Foreskin melanocyte (primary cell): ENCODE measurements at places on chromosomes 1 and 21.
A peak's percentile ranks its signal among the peaks of the same experiment; 100 is the strongest.

GRCh38 chr1:64956733-64957441 lies 9.5 kb downstream of the JAK1 start:
- no peak for DNase-seq

GRCh38 chr1:104745875-104746274 lies 996.2 kb downstream of the AMY1C start:
- no peak for DNase-seq

GRCh38 chr1:224259986-224260385 lies 70.0 kb downstream of the NVL start:
- DNase-seq: no peak

GRCh38 chr1:77382366-77382765 lies 100.5 kb downstream of the AK5 start:
- DNase-seq: no peak

DNA sequence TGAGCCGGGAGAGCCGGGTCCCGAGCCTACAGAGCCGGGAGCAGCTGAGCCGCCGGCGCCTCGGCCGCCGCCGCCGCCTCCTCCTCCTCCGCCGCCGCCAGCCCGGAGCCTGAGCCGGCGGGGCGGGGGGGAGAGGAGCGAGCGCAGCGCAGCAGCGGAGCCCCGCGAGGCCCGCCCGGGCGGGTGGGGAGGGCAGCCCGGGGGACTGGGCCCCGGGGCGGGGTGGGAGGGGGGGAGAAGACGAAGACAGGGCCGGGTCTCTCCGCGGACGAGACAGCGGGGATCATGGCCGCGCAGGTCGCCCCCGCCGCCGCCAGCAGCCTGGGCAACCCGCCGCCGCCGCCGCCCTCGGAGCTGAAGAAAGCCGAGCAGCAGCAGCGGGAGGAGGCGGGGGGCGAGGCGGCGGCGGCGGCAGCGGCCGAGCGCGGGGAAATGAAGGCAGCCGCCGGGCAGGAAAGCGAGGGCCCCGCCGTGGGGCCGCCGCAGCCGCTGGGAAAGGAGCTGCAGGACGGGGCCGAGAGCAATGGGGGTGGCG lies 371 bp downstream of the ARID1A start:
- no peak for DNase-seq

DNA sequence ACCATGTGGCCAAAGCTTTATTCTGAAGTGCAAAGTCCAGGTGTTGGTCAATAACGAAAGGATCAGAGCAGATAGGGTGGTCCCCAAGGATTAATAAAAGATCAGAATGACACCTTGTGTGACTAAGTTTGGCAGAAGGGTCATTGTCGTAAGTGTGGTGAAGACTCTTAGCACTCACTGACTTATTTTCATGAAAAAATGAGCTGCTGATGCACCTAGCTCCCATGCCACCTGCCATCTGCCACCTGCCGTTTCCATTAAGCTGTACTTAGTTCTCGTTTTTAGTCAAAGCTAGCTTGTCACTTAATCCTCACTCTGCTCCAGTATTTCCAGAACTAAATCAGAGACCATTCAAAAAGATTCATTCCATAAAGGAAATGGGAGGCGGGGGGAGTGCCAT lies 112.6 kb downstream of the SEC16B start:
- DNase-seq: no peak

- DNase-seq: no peak
Measured at GRCh38 chr1:94101613-94102525, 19.1 kb downstream of the ABCA4 start.

GRCh38 chr1:181608948-181609347 lies 125.6 kb downstream of the CACNA1E start:
- DNase-seq: no peak

- DNase-seq: no peak
Measured at GRCh38 chr1:243312952-243313634, 57.3 kb downstream of the SDCCAG8 start.

DNA sequence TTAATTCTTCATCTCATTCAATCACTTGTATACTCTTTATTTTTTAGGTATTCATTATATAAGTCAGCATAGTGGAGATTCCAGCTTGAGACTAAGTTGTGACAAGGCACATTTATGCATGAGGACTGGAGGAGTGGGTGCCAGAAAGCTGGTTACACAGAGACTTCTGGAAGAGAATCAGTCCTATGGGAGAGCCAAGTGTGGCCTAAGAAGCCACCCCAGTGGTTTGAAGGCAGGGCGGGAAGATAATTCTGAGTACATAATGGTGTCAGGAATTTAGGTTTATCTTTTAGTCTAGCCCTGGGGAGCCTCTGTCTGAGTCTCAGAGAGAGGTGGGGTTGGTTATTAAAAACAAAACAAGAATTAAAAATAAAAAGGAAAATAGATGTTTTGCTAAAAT lies 83.0 kb downstream of the SPAG17 start:
- DNase-seq: no peak

DNA sequence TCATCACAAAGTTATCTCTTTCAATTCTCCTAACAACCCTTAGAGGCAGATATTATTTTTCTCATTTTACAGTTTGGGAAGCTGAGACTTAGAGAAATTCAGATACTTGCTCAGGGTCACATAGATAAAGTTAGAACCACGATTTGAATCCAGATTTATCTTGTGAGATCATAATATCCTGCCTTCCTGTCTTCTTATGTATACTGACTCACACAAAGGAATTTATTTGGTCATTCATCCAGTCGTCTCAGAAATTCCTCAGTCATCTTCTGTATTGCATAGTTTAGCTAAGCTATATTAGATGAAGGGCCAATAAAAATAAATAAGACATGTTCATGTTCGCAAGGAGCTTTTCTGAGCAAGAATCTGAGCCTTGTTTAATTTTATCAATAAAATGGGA lies 35.8 kb upstream of the RUNX1 start:
- peak; percentile 66 for DNase-seq

DNA sequence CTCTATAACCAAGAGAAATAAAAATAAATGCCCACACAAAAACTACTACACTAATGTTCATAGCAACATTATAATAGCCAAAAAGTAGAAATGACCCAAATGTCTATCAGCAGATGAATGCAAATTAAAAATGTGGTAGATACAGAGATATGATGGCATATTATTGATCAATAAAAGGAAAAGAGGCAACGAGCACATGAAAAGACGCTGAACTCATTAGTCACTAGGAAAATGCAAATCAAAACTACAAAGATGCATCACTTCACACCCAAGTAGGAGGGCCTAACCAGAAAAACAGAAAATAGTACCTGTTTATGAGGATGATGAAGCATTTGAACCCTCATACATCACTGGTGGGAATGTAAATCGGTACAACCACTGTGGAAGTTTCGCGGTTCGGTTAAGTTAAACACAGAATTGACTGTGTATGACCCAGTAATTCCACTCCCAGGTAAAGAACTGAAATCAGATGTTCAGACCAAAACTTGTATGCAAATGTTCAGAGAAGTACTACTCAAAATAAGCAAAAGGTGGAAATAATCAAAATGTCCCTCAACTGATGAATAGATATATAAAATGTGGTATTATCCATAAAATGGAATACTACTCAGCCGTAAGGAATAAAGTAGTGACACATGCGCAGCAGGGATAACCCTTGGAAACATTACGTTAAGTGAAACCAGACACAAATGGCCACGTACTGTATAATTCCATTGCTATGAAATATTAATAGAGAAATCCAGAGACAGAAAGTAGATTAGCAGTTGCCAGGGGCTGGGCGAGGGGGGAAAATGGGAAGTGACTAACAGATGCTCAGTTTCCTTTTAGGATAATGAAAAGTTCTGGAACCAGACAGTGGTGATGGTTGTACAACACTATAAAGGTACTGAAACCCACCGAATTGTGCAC lies 3.1 kb downstream of the USP48 start:
- DNase-seq: no peak

DNA sequence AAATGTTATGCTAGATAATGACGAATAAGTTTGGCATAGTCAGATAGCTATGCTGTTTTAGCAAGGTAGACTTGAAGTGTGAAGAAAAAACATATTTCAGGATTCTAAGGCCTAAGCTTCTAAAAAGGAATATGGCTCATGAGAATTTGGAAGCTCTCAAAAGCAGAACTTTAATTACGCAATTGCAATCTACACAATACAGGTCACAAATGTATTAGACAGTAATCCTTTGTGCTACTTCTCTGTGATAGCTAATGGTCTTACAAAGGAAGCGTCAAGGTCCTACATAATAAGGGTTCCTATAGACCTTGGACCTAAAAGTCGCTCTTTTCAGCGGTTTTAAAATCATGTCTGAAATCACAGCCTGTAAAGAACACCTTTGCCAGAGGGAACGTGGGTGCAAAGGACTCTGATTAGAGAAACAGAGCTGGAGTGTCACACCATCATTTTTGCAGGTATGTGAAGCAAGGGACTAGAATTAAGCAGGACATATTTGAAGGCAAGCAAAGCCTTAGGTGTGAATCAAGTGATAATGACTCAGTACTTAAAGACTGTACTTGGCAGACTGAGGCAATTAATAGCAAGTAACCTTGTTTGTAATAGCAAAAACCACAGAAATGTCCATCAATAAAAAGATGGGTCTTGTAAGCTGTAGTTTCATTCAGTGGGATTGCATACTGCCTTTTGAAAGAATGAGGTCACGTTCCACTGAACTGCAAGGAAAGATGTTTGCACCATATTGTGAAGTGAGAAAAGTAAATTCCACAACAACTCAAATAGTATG lies 420.2 kb downstream of the KCTD3 start:
- DNase-seq: no peak

GRCh38 chr1:36051821-36052220 lies 32.1 kb upstream of the TEKT2 start:
- no peak for DNase-seq

DNA sequence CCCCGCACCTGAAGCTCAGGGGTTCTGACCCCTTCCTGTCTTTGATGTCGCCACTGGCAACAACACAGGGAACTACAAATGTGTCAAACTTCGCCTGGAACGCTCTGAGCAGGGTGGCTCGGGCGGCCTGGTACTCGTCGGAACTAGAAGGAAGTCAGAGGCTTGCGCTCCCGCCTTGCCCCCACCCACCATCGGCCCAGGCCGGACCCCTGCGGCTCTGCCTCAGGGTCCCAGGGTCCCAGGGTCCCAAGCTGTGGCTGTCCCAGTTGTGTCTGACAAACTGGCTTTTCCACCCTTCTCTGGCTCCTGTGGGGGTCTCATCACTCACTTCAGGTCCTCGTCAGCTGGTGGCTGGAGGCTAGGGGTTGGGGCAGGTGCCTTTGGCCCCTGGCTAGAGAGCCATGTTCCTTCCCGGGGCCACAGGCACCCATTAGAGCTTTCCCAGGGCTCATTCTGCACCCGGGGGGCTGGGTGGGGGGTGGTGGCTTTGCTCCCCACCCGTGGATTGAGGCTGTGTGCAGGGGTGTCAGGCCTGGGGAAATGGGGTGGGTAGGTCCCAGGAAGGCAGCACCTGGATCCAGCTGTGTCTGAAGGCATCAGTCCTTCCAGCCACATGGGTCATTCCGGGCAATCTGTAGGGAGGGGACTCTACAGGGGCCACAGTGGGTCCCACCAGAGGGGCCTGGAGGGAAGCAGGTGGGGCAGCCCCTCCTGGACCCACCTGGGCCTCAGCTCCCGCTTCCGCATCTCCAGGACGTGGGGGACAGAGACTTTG lies 8.0 kb upstream of the TMEM52 start:
- no peak for DNase-seq

- DNase-seq: no peak
Measured at GRCh38 chr21:16073586-16073985, 343.8 kb downstream of the USP25 start.

- no peak for DNase-seq
Measured at GRCh38 chr21:33700491-33700890, 58.2 kb downstream of the ITSN1 start.

DNA sequence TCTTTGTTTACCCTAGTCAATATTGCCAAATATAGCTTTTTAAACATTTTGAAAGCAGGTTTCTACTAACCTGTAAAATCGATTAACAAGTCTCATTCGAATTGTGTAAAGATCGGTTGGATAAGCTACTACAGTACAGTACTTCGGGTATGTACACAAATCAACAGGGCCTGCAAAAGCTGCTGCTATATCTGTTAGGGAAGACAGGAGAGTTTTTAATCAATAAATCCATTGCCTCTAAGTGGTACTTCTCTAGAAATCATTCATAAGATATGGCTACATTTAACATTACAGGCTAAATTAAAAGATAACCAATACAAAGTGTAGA lies 34.8 kb upstream of the PSMG1 start:
- no peak for DNase-seq

DNA sequence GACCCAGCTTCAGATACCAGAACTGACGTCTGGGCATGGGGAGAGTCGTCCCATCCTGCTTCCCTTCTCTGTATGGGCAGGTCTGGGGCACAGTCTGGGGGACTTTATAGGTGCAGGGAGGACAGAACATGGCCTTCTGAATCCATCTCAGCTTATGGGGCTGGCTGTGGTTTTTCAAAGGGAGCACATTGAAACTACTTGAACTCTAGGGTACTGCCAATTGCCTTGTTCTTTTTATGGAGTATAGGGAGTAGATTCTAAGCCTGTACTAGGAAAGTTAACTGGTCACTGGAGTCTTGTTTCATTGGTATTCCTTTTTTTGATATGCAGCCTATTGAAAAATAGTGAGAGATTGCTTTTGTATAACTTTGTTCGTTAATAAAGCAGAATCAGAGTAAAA lies 90.2 kb downstream of the ATP5PO start:
- DNase-seq: no peak

- DNase-seq: no peak
Measured at GRCh38 chr1:147913362-147913942, 10.9 kb downstream of the GJA8 start.

GRCh38 chr1:171509191-171509590 lies 23.9 kb downstream of the PRRC2C start:
- DNase-seq: no peak

DNA sequence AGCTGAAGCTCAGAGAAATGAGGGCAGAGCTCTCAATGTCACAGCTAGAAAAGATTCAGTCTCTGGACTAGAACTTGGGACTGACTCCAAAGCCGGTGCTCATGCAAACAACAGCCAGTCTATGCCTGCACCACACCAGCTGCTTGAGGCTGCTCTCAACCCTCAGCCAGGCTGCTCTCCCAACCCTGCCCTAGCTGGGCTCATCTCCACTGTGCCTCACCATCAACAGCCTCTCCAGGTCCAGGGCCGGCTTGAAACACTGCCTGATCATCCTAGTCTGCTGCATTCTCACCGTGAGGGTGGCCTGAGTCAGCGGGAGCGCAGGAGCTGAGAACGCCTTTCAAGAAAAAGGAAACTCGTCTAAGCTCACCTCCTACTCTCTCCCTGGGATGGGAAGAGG lies 94.5 kb downstream of the PTPRU start:
- no peak for DNase-seq

DNA sequence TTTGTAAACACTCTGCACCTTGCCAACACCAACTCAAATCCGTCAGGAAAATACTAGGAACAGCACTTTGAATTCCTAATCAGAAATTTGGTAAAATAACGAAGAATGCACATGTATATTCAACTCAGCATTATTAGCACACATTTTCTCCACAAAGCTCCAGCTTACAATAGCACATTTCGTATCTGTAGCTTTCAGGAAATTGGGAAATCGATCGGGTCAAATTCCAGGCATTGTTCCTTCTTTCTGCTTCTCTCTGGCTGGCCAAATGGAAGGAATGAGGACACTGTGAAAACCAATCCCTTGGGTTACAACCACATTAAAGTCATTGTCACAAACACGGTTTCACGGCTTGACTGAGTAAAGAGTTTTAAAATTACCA lies 58.6 kb downstream of the NPHP4 start:
- DNase-seq: no peak

GRCh38 chr1:50774759-50775351 lies 185.2 kb downstream of the FAF1 start:
- peak; percentile 36 for DNase-seq
